Activated CD8-positive, alpha-beta memory T cell treated with anti-CD3 and anti-CD28 coated beads, Interleukin-2, amount 10 ng/mL, durations not matched to agents 7 days and 5 days (primary cell): ENCODE measurements at places on chromosomes 16 and 17. TPM values are rescaled to one million over a fixed set of nuclear protein-coding genes. Genes with fewer than 3 reads are reported as not detected.

DNA sequence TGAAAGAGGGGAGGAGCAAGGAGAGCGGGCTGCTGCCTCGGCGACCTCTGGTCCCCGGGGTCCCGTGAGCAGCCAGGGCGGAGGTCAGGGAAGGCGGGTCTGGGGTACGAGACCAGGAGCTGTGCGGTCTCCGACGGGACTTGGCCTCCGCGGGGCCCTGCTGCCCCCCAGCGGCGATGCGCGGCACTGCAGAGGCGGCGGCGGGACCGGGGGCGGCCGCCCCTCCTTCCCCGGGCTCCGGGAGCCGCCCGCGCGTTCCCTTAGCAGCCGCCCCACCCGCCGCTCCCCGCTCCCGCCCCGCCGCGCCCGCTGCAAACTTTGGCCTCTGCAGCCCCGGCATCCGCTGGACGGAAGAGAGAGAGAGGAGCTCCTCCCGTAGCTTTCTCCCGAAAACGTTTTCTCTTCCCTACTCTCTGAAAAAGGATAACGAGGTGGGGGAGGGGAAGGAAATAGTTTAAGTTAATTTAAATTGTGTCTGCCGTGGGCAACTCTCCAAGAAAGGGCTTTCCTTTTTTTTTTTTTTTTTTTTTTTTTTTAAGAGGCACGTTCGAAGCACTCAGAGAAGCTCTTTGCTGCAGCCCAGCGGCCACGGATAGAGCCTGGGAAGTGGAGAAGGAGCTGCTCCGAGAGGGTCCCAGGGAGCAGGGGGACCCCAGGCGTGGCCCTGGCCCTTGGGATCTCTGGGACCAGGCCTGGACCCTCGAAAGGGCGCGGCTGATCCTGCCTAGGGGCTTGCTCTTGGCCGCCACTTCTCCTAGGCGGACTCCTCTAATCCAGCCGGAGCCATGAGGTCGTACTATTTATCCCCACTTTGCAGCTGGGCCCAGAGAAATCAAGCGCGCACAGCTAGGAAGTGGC, 43.2 kb downstream of the C16orf82 start:
- H3K4me3 ChIP-seq = peak overlapping the region; percentile 24
- no peaks in the 10 kb centered on the region for H3K36me3 ChIP-seq
- H3K27ac ChIP-seq = no peak overlapping the region
- DNase-seq = peak; percentile 75
- H3K4me1 ChIP-seq = peaks cover 2% of the 10 kb centered on the region
- H3K27me3 ChIP-seq = peaks cover 4% of the 10 kb centered on the region

DNA sequence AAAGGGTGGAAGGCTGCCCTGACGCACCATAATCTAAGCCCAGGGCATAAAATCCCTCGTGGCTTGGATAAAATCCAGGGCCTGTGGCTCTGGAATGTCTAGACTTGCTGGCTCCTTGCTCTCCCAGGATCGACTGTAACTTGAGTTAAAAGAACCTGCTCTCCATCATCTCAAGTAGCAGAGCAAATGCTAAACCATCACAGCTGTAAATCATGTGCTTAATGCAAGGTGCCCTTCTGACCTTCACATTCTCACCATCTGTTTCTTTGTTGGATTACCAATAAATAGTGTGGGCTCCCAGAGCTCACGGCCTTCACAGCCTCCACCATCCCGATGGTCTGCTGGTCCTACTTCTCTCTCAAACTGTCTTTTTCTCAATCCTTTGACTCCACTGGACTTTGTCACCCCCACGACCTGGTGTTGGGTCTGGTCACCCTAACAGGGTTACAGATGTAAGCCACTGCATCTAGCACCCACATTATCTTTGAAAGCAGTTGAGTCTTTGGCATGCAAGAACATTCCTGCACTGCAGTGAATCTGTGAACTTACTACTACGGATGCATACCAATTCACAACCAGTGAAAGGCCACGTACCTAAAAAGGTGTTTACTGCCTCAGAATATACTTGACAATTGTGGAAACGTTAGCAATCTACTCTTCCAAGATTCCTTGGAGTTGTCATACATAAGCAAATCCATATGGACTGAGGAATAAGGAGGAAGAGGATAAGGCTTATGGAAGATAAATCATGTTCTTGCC, 15.3 kb downstream of the RSL1D1 start:
- no peak overlapping the region for H3K27ac ChIP-seq
- H3K27me3 ChIP-seq = no peaks in the 10 kb centered on the region

DNA sequence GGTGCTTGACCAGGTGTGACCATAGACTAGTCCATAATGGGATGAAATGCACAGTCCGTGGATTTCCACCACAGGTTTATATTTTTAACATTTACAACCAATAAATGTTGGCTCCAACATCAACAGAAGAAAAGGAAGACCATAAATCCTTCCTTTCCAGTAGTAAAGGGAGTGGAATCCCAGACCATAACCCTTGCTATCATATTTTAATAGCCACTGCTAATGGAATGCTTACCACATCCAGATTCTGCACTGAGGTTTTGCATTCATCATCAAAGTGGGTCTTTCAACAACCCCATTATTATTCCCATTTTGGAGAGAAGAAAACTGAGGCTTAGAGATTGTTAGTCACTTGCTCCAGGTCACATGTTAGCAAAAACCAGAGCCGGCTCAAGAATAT, 106.7 kb downstream of the FOXL1 start:
- peaks cover 10% of the 10 kb centered on the region for H3K27me3 ChIP-seq
- H3K36me3 ChIP-seq = no peaks in the 10 kb centered on the region
- no peak overlapping the region for H3K4me3 ChIP-seq
- no peaks in the 10 kb centered on the region for H3K4me1 ChIP-seq
- H3K27ac ChIP-seq = no peak overlapping the region

GRCh38 chr17:1159431-1160180, 20.2 kb downstream of the ABR start:
- no peaks in the 10 kb centered on the region for H3K36me3 ChIP-seq
- no peak for DNase-seq
- no peaks in the 10 kb centered on the region for H3K4me1 ChIP-seq
- no peak overlapping the region for H3K4me3 ChIP-seq

DNA sequence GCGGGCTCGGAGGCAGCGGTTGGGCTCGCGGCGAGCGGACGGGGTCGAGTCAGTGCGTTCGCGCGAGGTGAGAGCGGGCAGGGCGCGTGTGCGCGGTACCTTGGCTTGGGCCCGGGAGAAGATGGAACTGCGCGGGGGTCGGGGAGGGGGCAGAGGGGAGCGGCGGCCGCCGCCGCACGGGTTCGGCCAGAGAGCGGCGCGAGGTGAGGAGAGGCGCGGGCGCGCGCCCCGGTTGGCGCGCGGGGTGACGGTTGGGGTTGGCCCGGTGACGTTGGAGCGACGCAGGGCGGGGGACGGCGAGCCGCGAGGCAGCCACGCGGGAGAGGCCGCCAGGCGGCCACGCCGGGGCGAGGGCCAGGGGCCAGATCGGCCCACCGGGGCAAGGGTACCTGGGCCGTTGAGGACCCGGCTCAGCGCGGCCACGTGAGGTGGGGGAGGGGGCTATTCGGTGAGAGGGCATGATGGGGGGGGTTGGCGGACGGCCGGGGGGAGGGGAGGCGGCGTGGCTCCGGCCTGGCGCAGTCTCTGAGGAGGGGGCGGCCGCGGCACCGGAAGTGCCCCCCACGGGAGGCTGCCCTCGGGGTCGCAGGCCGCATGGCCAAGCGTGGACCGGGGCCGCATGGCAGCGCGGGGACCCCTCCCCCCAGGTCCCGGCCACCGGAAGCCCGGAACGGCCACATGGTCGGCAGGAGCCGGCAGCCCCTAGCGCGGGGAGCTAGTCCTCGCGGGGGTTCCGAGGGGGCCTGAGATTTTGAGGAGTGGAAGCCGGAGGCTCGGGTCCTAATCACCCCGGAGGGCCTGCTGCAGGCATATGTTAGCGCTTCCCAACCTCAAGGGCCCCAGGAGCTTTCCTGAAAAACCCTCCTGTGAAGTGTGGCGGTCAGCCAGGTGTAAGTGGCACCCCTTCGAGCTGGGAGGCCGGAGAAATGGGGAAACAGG, 527 bp downstream of the EIF5A start:
- DNase-seq = peak; percentile 74
- peaks cover 41% of the 10 kb centered on the region for H3K36me3 ChIP-seq
- H3K27ac ChIP-seq = peak overlapping the region; percentile 96

GRCh38 chr17:75872434-75873351, 5.7 kb downstream of the TRIM47 start:
- peak; percentile 87 for DNase-seq
- H3K4me1 ChIP-seq = peaks cover 35% of the 10 kb centered on the region
- H3K27ac ChIP-seq = peak overlapping the region; percentile 94
- H3K4me3 ChIP-seq = no peak overlapping the region
- peaks cover 2% of the 10 kb centered on the region for H3K27me3 ChIP-seq

Gene G6PC1
- total RNA-seq = not detected

Gene MRPL27
- total RNA-seq = 81.8 TPM
